ENCODE measurements at places on chromosomes 5 and 9.

- no peak for DNase-seq
Measured at GRCh38 chr9:131591845-131592208, 46.5 kb downstream of the PRRT1B start.

DNA sequence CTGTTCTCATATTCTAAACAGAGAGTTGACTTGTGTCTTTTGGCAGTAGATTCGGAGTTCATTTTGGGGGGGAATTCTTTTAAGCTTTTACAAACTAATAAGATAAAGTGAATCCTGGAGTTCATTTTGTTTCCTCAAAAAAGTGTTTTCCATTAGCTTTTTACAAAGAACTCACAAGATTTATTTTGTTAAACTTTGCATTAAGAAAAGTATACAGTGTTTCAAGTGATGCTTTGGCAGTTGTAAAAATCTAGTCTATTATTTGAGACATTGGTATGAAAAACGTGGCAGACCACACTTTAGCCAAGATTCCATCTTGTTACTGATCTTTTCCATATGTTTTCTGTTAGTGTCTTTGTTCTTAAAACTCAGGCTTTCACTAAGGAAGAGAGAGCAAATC lies 1.2 kb upstream of the OMD start:
- no peak for DNase-seq

DNA sequence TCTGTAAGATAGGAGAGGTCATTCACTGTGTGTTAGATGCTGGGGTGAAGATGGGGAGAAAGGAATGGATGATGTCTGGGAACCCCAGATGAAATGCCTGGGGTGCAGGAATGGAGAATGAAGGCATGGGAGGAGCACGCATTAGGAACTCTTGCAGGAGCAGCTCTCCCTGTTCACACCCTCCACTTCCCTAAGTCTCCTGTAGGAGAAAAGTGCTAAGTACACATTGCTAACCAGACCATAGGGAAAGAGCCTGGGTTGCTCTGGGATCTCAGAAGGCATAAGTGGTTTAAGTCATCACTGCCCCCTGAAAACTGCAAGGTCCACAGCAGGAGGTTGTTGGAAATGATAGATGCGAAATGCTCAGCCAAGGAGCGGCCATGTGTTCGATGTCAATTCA lies 163.1 kb downstream of the SEC61B start:
- no peak for DNase-seq

DNA sequence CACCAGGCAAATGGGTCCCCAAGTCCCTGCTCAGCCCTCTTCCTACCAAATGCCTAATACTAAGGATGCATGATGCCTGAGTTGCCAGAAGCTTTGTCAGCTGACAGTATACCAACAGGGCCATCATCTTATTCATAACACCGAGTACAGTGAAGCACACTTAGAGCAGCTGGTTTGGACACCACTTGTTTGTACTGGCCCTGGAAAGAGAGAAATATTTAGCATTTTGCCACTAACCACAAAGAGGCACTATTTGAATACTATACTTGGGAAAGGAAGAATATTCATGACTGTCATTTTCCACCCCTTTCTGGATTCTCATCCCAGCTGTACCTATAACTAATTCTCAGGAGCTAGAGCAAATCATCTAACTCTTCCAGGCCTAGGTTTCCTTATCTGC lies 364.4 kb upstream of the KIF2A start:
- DNase-seq, result no peak
